ENCODE measurements at places on chromosomes 13 and 19.

- no peak for DNase-seq
Measured at GRCh38 chr19:3292958-3293529, 68.6 kb downstream of the CELF5 start.

DNA sequence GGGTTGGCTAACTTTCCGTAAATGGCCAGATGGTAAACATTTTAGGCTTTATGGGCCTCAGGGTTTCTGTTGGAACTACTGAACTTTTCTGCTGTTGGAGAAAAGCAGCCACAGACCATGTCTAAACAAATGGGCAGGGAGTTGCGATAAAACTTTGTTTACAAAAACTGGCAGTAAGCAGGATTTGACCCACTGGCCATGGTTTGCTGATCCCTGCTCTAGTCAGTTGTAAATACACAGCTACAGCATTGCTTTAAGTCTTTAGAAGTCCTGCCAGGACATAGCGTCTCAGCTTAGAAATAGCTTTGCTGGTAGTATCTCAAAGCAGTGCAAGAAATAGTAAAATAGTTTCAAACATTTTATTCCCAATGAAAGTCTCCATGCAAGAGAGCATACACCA is 88.4 kb downstream of the NALCN start:
- DNase-seq: no peak

GRCh38 chr19:57317503-57317902 is 2.8 kb upstream of the ZNF543 start:
- DNase-seq: no peak

- no peak for DNase-seq
Measured at GRCh38 chr13:108494991-108495645, 134.3 kb upstream of the MYO16 start.

GRCh38 chr19:7101498-7102253 is 32.2 kb downstream of the ZNF557 start:
- no peak for DNase-seq

DNA sequence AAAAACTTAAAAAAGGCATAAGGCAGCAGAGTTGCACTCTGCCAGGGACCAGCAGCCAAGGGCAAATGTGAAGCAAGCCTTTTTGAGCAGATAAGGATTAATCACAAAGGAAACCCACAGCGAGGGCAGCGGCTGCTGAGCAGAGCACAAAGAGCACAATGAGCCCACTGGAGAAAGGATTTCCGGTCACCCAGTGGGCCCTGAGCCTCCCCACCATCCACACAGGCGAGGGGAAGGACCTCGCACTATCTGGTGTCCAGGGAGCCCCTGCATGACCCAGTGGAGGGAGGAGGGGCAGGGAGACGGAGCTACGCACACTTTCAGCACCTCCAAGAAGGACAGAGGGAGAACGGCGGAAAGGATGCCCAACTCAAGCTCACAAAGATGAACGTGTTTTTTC is 40.0 kb downstream of the COL4A1 start:
- no peak for DNase-seq

DNA sequence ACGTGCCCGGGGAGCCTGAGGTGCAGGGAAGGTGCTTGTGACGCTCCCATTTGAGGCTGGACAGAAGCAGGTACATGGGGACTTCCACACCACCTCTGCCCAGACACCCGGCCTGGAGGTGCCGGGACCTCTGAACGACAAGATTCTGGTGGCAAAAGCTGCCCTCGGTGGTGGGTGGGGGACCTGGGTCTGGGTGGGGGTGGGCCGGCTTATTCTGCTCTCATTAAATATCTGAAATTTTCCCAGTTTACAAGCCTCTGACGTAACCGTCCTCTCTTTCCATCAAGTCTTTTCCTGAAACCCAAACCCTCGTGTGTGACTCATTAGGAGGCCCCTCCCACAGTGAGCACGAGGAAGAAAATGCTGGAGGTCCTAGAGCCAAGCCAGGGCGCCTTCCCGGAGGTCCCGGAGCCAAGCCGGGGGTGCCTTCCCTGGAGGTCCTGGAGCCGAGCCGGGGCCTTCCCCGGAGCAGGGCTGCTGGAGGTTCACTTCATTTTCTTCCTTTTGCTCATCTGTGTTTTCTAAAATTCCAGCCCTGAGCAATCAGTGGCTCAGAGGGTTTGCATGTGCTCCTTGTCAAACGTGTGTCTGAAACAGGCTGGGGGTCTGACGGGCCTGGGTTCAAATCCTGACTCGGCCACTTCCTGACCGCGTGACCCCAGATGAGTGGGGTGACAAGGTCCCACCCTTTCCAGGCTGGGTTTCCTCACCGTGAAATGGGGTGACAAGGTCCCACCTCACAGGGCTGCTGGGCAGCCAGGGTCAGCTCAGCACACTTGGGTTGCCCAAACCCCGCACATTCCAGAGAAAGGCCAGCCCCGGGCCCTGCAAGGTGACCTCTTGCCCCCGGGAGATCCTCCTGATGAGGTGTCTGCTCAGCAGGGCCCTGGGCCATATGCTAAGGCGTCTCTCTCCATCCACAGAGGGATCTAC is 10.0 kb downstream of the CFD start:
- peak; percentile 96 for DNase-seq

GRCh38 chr19:18271433-18271841 is 2.8 kb downstream of the IQCN start:
- DNase-seq: no peak

DNA sequence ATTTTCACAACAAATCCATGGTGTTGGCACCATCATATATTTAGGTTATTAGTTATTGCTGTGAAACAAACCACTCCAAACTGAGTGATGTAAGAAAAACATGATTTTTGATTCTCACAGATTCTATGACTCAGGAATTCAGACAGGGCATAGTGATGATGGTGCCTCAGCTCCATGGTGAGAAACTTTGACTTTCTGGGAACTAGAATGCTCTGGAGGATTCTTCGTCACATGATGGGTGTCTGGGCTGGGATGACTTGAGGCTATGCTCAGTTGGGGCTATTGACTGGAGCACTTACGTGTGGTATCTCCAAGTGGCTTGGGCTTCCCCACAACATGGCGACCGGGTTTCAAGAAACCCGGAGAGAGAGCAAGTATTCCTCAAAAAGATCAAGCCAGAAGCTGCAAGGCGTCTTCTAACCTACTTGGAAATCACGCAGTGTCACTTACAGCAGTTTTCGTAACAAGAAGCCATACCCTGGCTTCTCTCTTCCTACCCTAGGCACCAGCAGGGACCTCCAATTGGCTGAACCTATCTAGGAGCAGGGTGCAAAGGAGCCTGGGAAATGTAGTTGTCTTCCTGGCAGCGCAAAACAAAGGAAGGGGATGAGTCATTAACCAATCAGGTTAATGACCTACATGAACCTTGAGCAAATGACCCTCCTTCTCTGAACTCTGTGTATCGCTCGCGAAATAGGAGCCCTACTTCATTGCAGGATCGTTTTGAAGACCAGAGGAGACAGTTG is 22.4 kb downstream of the VAV1 start:
- DNase-seq: no peak

DNA sequence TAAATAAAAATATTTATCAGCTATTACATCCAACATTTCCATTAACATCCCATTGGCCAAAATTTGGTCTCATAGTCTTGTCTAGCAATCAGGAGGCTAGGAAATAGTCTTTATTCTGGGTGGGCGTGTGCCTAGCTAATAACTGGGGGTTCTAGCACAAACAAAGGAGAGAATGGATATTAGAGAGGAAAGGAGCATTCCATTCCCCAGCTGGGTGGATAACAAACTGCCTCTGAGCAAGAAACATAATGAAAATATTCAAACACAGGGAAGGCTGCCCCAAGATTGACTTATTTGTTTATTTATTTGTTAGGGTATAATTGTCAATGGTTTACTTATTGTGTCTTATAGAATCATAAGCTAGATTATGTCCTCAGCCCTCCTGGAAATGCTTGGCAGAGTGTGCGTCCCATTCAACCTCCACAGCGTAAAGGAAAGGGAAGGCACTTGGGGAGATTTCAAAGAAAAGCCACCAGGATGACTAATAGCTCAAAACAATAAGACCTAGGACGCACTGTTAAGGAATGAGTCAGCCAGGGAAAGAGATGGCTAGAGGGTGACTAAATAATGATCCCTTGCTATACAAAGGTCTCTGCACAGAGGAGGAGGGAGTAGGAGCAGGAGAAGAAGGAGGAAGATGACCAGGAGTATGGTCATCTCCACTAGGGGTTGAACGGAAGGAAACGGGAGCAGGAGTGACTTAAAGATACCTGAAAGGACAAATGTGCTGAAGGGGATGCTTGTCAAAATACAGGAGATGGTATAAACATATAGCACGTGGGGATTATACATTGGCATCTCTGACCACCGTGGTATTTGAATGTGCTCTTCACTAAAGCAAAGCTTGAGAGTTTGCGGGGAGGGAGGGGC is 23.5 kb upstream of the USP12 start:
- peak; percentile 94 for DNase-seq

GRCh38 chr19:2793126-2793525 is 7.8 kb downstream of the THOP1 start:
- DNase-seq: no peak

- no peak for DNase-seq
Measured at GRCh38 chr19:2848616-2849015, 7.3 kb downstream of the ZNF555 start.

GRCh38 chr13:109114162-109114561 is 484.8 kb downstream of the MYO16 start:
- DNase-seq: no peak

DNA sequence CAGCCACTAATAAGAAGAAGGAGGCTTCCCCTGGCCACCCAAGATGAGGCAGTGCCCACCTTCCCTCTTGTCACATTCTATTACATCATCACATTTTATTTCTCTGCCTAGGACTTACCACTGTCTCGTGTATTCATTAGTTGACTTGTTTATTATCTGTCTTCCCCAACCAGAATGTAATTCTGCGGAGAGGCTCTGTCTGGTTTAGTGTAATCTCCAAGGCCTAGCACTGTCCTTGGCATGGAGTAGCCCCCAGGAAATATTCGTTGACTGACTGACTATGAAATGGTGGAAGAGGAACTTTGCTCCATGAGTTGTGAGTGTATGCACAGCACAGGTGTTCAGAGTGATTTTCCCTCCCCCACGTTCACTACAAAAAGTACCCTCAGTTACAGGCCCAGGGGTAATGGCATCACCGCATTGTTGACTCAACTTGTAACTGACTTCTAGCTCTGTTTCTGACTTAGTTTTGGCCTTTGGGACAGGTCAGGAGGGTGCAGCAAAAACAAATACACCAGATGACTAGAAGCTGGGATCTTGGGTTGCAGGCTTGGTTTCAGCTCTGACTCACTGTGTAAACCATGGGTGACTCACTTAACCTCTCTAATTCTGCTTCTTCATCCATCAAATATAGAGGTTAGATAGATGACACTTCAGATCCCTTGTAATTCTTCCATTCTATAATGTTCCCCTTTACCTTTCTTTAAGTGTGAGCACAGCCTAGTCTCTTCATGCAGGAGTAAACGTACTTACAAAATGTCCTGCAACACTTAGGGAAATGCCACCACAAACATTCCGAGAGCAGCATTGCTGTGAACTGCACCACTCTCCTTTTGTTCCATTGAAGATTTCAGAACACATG is 229.7 kb downstream of the KCNRG start:
- DNase-seq: peak; percentile 91

GRCh38 chr19:47644743-47645482 is 36.0 kb downstream of the BICRA start:
- no peak for DNase-seq

GRCh38 chr19:49954933-49955332 is 6.0 kb downstream of the SIGLEC11 start:
- DNase-seq: no peak

GRCh38 chr19:13670846-13671245 is 93.5 kb upstream of the MRI1 start:
- DNase-seq: peak; percentile 9

All from EL (cell line).